ENCODE measurements at places on chromosomes 2 and 18.

DNA sequence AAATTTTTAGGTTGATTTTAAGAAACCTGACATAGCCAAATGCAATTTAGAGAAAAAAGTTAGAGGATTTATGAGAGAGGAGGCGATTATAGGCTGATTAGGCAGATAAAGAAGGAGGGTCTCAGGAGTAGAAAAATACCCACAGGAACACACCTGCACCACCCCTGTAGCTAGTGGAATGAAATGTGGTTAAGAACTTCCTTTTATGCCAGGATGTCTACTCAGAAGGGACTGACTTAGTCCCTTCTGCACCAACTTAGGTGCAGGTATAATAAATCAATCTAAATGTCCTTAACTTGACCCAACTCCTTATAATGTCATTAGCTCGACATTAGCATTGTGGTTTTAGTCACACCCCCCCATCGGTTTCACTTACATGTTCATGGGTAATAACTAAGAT is 1274.5 kb upstream of the TMEFF2 start:
- no peak for ATAC-seq

- peak; percentile 43 for ATAC-seq
Observed at GRCh38 chr2:65430603-65431420, 1.6 kb downstream of the SPRED2 start.

- ATAC-seq = no peak
Observed at GRCh38 chr18:73136134-73136533, 268.3 kb upstream of the NETO1 start.

- no peak for ATAC-seq
Observed at GRCh38 chr2:205689820-205690219, 7.5 kb downstream of the NRP2 start.

DNA sequence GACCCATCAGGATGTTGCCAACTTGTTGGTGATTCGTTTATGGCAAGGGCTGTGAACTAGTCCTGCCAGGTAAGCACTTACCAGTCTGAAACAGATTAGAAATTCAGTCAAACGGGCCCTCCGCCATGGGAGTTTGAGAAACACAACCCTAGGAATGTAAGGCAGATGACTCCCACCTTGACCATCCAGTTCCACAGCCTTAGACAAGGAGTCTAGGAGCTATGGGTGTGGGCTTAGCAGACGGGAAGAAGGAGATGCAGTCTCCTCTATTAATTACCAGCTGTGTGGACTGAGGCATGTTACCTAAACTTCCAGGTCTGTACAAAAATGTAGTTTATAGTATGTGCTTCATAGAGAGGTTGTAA is 319.4 kb upstream of the NCKAP5 start:
- ATAC-seq = no peak

- ATAC-seq = no peak
Observed at GRCh38 chr2:32291746-32292145, 14.0 kb downstream of the YIPF4 start.

- ATAC-seq = no peak
Observed at GRCh38 chr18:54327818-54328217, 29.8 kb downstream of the STARD6 start.

- peak; percentile 14 for ATAC-seq
Observed at GRCh38 chr2:27408601-27409320, 630 bp downstream of the PPM1G start.

DNA sequence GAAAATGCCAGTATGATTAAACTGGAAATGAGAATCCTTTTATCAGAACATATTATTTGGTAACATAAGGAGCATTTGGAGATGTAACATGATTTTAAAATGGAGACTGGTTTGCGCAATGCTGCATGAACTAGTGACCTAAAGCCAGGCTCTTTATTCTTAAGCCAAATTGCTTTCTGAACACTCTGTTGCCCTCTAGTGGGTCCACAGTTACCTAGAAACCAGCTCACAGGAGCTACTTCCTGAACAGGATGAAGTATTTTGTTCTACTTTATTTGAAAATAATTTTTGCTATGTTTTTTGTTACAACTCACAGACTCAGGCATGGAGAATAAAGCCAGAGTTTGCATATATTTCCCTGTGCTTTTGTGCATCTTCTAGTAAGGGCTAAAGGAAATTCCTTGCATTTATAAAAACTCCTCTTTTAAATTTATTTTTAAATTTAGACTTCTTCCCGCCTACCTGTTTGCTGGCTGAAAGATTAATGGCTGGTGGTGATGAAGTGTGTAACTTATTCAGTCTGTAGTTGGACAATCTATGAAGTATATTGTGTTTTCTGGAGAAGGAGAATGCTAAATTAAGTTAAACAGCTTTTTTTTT is 146.7 kb downstream of the PARD3B start:
- ATAC-seq = no peak

DNA sequence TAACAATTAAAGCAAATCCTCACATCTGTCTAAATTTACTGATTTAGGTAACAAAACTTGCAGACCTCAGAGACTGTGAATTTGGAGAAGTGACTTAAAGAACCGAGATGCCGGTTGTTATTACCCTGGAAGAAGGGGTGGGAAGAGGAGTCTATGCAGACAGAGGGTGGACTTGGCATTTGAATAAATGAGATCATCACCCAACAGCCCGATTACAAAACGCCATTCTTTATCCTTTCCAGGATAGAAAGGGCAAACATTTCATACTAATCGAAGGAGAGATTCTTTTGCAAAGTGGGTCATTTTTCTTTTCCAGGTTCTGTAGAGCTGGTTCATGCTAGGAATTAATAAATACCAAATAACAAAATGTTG is 73.1 kb upstream of the TPO start:
- ATAC-seq = no peak

- ATAC-seq = peak; percentile 20
Observed at GRCh38 chr18:23142251-23142929, 7.1 kb downstream of the CABLES1 start.

DNA sequence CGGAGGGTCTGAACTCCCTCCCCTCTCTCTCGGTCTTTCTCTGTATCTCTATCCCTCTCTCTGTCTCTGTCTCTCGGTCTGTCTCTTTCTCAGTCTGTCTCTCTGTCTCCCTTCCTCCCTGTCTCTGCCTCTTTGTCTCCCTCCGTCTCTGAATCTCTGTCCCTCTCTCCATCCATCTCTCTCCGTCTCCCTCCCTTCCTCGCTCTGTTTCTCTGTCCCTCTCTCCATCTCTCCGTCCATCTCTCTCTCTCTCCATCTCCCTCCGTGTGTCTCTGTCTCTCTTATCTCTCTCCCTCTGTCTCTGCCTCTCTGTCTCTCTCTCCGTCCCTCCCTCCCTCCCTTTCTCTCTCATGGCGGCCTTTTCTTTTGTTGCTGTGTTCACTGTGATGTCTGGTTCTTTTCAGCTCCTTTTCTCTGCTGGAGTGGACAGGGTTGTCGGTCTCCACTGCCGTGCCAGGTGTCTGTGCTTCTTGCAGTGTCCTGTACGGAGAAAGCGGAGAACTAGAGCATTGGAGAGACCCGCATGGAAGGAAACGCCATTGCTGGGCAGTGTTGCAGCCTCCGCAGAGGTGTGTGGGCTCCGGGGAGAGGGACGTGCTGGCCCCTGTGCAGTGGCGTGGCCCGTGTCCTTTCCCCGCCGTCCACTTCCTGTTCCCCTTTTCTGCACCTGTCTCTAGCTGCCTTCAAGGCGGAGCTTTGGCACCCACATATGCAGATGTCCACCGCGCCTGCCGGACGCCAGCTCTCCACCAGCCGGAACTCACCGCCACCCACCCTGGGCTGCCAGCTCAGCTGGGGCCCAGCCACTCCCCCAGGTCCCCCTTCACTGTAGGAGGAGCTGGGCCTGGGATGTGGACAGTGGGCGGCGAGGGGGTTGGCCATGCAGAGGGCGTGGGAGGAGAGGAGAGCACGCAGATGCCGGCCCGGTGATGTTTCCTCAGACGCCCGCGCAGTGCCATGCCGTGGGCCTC is 113.1 kb downstream of the NFATC1 start:
- ATAC-seq = no peak

DNA sequence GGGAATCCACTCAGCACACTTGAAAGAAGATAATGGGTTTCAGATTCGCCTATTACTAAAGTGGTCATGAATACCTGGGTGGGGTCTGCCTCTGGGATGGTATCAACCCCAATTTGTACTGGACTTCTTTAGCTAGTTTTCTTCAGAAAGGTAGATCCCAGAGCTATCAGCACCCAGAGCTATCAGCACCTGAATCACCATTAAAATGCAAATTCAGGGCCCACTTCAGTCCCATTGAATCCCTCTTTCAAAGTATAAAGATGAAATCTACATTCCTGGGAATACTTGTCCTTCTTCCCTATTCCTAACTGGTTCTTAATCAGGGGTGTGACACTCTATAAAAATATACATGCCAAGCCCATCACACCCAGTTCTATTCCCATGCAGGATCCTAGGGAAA is 914.3 kb downstream of the DCC start:
- no peak for ATAC-seq

DNA sequence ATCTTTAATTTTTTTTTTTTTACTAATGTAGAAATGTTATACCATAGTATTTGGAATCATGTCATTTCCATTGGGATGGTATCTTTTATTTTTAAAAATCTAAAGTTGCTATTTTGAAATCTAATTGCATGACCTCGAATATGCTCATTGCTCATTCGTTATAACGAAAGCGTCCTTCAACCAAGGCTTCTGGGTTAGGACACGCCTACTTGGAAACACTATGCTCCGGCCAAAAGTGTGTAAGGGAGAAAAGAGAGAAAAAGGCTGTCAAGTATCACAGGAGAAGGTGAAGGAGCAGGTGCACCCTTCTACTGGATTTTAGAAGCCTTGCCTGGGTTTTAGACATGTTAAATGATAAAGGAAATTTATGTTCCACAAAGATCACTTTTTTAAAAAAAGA is 465.9 kb upstream of the ID2 start:
- no peak for ATAC-seq

GRCh38 chr2:239780236-239780994 is 244.7 kb downstream of the NDUFA10 start:
- no peak for ATAC-seq

DNA sequence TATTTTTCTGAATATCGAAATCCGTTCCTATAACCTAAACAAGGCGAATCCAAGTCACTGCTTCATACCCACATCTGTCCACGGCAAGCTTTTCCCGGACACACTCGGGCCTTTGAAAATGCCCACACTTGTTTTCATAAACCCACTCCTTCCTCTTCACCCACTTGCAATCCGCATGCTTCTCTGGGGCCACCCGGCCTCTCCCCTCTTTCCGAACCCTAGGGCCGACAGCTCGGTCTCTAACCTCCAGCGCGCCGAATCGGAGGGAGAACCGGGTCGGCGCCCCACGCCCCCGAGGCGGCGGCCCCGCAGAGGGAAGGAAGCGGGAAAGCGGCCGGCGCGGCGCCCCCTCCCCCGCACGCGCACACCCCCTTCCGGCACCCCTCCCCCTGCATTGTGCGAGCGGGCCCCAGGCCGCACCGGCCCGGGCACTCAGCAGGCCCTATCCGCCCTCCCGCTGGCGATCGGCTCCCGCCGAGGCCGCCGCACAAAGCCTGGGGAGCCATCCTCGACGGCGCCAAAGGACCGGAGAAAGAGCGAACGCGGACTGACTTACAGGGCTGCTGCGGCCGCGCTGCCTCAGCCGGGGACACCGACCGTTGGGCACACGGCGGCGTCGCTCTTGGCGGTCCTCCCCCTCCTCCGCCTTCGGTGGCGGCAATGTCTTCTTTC is 467 bp downstream of the PUM2 start:
- ATAC-seq = peak; percentile 28

- no peak for ATAC-seq
Observed at GRCh38 chr18:58787536-58788149, 77.0 kb upstream of the ZNF532 start.

DNA sequence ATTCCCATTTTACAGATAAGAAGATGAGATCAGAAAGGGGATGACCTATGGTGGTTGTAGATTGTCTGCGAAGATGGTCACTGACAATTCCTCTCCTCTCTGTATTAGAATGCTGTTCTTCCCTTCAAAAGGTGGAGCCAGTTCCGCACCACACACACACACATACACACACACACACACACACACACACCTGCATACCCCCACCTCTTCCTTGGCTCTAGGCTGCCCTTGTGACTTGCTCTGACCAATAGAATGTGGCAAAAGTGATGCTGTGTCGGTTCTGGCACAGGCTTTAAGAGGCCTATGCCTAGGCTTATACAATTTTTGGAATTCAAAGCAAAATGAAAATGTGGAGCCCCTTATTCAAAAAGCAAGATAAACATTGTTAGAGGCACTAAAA is 88.0 kb downstream of the ZFP36L2 start:
- ATAC-seq = no peak

- ATAC-seq = no peak
Observed at GRCh38 chr2:149645391-149645790, 57.8 kb upstream of the MMADHC start.

GRCh38 chr2:116132833-116133232 is 1681.7 kb upstream of the DDX18 start:
- no peak for ATAC-seq

DNA sequence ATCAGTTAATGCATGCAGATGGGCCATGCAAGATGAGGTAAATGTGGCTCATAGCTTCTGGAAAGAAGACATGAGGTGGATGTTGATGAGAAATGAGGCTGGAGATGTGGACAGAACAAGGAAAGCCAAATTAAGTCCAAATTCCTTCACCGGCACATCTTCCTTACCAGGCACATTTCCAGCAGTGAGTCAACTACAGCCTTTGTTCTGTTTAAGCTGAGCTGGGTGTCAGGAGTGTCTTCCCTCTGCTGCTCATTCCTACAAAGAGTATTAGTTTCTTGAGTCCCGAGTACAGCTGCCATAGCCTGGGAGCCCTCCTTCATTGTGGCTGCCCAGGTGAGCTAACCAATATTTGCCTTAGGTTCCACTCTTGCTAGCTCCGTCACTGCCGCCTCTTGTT is 945.0 kb downstream of the SLC4A3 start:
- ATAC-seq = no peak

- ATAC-seq = no peak
Observed at GRCh38 chr2:120707816-120708215, 27.9 kb upstream of the GLI2 start.

DNA sequence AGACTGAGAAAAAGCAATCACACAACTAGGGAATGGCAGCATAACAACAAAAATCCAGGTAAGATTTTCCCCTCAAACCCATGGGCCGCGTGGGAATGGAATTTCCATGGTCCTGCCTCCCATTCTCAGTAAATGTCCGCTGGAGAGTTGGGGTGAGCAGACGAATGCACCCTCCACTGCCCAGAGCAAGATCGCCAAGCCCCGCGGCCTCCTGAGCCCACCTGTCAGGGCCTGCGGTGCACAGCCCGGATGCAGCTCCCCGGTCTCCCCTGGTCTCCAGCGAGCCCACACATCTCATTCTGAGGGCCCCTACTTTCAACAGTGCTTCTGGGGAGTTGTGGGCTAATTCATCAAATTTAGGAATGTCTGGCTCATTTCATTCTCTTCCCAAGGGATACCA is 327.4 kb upstream of the HS6ST1 start:
- no peak for ATAC-seq

- ATAC-seq = no peak
Observed at GRCh38 chr2:122156176-122156890, 400.9 kb downstream of the TSN start.

DNA sequence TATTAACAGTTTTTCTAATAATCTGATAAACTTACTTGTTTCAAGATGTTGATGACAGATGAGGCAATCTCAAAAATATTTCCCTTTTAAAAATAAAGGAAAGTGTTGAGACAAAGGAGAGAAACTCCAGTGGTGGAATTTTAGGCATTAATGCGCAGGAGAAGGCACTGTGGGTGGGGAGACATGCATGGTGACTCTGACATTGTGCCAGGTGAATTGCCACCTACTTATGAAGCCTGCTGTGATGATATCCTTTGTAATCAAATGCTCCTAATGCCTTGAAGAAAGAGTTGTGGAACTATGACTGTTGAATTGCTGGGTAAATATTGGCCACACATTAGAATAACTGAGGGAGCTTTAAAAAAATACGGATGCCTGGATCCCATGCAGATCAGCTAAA is 101.4 kb downstream of the PLA2R1 start:
- no peak for ATAC-seq

- peak; percentile 45 for ATAC-seq
Observed at GRCh38 chr18:49359732-49360444, 100.6 kb downstream of the DYM start.
